ENCODE measurements at places on chromosomes 12 and 14.

- no peak for DNase-seq
Observed at GRCh38 chr12:110335481-110336045, 54.5 kb downstream of the ATP2A2 start.

DNA sequence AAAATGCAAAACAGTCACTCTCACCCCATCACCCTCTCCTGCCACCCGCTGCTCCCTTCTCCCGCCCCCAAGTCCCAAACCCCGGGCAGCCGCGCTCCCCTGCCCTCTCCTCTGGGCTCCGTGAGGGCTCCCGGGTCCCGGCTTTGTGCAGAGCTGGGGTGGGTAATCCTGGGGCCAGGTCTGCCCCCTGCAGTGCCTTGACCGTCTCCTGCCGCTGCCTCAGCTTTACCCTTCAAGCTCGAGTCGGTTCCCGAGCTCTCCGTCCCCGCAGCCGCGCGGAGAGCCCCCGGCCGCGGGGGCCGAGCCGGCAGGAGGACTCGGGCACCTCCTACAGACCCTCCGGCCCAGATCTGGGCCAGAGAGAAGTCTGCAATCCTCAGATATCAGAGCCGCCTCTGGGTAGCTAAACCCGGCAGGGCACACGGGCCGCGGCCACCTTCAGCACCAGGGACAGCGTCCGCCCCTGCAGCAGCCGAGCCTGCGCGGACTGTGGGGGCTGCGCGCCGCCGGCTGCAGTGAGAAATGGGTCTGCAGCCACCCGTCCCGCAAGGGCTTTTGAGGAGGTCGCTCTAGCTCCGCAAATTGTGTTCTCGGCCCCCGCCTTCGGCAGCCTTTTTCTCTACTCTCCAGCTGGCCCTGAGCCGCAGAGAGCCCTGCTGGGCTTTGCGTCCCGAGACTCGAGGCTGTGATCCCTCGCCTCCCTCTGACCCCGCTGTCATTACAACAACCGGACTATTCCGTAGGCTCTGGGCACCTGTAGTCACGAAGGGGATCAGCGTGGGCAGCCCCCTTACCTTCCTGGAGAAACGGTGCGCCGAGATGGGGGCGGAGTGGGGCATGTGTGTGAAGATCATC is 1.2 kb downstream of the PRMT8 start:
- no peak for DNase-seq

DNA sequence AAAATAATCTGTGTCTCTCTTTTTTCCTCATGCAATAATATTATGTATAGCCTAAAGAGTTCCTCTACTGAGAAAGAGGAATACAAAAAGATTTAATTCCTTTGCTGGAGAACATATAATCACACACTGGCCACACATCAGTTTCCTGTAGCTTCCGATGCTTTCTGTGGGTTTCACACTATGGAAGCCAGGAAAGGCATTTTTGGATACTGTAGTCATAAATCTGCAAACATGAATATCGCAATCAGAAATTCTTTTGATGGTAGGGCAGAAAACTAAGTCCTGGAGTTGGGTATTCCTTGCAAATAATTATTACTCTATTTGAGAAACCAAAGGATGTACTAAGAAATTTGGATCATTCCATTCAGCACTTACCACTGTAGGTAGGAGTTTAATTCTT is 260.0 kb downstream of the ACSS3 start:
- DNase-seq, result no peak

GRCh38 chr14:63130531-63130930 is 73.7 kb upstream of the RHOJ start:
- no peak for DNase-seq

GRCh38 chr12:50052964-50053363 is 4.4 kb upstream of the ASIC1 start:
- DNase-seq, result no peak

GRCh38 chr12:108559007-108559655 is 1.8 kb downstream of the SART3 start:
- DNase-seq, result no peak

DNA sequence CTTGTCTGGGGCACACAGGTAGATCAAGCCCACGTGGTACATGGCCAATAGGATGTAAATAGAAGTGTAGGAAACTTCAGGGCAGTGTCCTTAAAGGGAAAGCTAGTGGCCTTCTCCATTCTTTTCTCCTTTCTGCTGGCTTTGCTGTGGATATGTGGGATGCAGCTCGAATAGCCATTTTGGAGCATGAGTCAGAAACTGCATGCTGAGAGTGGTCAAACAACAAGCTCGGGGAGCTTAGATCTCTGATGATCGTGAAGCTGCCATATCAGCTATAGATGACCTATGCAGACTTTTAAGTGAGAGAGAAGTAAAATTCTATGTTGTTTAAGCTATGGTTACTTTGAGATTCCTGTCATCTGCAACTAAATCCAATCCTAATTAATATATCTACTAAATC is 241.3 kb upstream of the DAAM1 start:
- no peak for DNase-seq

DNA sequence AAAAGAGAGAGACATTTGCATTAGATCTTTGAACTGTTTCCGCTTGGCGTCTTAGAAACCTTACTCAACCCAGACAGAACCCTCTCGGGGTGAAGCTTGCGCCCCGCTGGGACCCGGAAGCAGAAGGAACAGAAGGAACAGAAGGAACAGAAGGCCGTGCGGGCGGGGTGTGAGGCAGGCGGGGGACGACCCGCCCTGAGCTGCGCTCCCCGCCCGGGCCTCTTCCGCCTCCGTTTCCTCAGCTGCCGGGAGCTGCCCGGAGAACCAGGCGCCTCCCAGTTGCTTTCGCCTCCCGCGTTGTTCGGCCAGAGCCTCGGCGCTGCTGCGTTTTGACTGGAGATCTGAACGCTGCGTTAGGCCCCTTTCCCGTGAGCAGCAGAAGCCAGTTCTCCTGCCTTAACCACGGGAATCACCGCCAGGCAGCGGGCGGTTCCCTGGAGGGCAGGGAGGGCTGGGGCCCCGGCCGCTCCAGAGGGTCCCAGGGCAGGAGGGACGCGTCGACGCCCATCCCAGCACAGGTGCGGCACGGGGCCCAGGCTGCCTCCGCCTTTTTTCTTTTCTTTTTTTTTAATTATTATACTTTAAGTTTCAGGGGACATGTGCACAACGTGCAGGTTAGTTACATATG is 19.3 kb upstream of the MMP17 start:
- no peak for DNase-seq

- DNase-seq, result no peak
Observed at GRCh38 chr12:77800501-77800900, 30.2 kb upstream of the NAV3 start.
